ENCODE measurements at places on chromosomes 12 and 14.

- DNase-seq = no peak
Observed at GRCh38 chr12:97643924-97644323, 181.3 kb downstream of the RMST start.

- DNase-seq = no peak
Observed at GRCh38 chr12:43401096-43401495, 150.9 kb downstream of the ADAMTS20 start.

- DNase-seq = no peak
Observed at GRCh38 chr12:93016752-93017350, 87.8 kb upstream of the EEA1 start.

DNA sequence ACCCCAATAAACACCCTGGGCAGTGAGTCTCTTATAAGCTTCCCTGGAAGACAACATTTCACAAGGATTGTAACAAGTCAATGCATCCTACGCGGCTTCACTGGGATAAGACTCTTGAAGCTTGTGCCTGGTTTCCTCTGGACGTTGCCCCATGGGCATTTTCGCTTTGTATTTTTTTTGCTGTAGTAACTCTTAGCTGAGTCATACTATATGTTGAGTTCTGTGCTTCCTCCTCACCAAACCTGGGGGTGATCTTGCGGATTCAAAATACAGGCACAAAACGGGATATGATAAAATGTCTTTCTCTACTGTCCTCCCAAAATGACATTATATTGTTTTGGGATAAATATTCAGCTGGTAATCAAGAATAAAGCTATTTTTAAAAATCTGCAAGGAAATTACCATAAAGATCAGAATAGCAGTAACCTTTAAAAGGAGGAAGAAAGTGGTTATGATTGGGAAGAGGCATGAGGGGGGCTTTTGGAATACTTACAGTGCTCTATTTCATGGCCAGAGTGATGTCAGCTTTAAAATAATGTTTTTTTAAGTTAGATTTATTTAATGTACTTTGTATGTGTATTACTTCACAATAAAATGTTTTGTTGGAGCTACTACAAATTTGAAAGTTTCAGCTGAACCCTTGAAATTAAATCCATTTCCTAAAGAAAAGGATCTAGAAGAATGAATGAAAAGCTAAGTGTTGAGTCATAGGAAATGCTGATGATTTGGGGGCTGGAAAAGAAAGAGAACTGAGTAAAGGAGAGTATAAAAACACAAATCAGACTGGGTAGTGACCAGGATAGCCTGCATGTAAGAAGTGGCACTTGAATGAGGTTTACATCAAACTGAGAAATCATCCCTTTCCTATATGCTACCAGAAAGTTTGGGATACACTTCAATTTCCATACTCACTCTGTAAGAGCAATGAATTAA lies 14.7 kb downstream of the BTBD7 start:
- DNase-seq = no peak

- no peak for DNase-seq
Observed at GRCh38 chr14:95185767-95186392, 28.6 kb upstream of the DICER1 start.

GRCh38 chr12:89235189-89235993 lies 116.9 kb downstream of the DUSP6 start:
- no peak for DNase-seq

DNA sequence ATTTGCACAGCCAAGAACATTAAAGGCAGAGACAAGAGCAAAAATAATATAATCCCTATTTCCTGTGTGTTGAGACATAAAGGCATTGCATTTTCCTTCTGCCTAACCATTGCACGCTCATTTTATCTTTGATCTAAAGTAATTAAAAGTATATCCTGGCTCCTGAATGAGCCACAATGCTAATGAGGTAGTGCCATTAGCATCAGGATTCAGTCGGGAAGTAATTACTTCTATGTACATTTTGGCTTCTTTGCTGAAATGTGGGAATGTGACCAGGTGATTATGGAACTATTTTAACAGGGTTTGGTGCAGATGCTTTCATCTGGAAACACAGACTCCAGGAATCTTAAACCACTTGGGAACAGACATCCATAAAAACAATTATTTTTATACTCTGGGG lies 77.4 kb downstream of the TMTC1 start:
- DNase-seq = no peak

DNA sequence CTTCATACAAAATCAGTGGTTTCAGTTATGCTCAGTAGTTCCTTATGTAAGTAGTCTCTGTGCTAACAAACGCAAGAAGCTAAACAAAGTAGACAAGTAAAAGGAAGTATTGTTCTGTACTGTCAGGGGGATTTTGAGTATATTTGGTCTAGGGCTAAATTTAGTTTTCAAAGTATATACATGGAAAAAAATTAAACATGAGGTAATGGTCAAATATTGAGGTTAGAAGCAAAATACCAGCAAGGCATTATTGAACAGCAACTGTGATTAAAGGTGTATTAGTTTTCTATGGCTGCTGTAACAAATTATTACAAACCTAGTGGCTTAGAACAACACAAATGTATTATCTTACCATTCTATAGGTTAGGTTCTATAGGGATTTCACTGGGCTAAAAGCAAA lies 18.8 kb downstream of the GNG2 start:
- DNase-seq = no peak

- no peak for DNase-seq
Observed at GRCh38 chr12:54654926-54655325, 6.8 kb upstream of the DCD start.

DNA sequence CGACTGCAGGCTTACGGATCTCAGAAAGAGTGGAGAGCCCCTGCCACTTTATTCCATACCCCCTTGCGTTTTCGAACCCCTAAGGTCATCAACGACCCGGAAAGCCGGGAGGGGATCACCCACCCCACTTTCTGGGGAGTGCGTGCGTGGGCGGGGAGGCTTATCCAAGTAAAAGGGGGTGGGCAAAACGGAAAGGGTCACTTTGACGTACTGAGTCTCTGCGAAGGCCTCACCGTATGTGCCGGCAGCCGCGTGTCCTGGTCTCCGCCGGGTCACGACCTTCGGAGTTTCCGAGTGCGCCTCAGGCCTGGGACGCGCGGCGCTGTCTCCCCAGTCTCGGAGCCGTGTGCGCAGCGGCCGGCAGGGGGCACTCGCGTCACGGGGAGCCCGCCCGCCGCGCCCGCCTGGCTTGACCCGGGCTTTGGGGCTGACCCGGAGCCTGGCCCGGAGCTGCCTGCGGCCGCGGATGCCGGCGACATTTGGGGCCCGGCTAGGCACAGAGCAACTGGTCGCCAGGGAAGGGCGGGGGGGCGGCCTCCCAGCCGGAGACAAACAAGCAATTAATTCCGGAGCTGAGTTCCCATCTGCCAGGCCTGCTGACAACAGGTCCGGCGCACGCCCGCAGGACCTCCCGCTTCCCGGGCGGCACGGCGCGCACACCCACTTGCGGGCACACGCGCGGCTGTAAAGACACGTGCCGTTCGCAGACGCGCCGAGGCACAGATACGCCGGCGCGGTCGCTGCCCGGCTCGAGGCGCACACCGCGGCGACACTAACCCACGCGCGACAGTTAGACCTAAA lies 890 bp upstream of the KIF26A start:
- no peak for DNase-seq

DNA sequence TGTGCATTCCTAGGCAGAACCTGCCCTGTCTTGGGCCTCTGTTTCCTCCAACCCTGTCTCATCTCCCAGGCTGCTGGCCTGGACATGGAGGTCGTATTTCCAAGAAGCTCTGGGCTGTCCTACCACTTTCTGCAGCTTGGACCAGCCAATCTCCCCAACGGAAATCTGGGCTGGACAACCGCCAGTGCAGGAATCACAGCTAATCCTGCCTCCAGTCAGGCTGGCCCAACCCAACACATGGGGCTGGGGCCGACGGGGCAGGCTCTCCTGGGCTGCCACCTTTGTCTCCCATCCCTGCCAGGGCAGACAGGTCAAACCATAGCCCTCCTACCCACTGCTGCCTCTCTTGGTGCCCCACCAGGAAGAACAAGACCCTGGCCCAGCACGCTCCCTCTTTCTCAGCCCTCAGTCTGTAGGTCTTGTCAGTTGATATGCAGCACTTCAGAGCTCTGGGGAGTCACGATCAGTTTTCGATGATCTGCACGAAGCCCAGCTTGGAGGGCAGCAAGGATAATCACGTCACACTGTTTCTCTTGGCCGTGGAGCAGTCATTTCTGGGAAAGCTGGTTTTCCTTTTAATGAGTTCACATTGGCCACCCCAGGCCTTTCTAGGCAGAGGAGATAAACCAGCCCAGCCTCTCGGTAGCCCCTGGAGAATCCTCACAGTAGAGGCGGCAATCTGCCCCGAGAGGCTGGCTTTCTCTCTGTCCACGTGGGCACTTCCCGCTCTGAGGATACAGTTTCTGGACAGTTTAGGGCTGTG lies 195.2 kb upstream of the PRMT8 start:
- no peak for DNase-seq
